ENCODE measurements at places on chromosomes 5 and 9.

GRCh38 chr5:149464796-149465489, 85.9 kb upstream of the IL17B start:
- DNase-seq = no peak

GRCh38 chr9:106966481-106966880, 103.5 kb downstream of the ZNF462 start:
- no peak for DNase-seq

DNA sequence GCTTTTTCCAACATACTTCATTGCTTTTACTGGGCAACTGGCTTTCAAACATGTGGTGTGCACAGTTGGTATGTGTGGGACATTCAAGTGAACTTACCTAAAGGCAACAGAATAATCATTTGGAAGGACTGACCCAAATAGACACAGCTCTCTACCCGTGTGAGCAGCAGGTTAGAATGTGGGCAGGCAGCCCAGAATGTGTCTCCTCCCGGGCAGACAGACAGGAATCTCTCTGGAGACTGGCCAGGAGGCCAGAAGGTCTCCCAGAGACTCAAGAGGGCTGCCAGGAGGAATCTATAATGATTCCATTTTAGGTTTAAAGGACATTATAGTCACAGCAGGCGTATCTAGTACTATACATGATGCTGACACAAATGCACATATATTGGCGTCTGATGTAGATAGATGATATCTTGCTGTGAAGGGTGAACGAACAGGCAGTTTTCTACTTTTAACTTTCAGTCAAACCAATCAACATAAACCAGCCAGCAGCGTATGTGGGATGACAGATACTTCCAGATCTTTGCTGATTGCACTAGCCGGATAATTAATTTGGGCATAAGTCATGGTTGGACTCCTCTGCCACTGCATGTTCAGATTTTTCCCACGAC, 297.4 kb upstream of the ZNF608 start:
- no peak for DNase-seq

DNA sequence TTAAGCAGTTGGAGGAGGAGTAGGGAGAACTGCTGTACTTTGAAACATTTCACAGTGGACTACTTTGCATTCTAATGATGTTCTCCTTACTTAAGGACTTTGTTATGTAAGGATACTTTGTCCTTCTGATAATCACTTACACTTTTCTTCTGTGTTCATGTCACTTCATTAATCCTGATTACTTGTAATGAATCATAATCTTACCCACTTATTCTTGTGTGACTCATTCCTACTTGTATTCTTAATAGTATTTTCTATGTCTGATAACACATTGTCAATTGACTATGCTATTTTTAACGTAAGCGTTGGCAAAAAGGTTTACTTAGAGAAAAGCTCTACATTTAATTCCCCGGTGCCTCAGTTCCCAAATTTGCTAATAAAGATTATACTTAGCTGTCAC, 63.8 kb downstream of the GHR start:
- no peak for DNase-seq

GRCh38 chr5:143315929-143316328, 87.6 kb downstream of the NR3C1 start:
- no peak for DNase-seq

GRCh38 chr5:154320224-154321089, 125.3 kb upstream of the SAP30L start:
- no peak for DNase-seq
